ENCODE measurements at places on chromosomes 6 and 20.
A peak's percentile ranks its signal among the peaks of the same experiment; 100 is the strongest.

DNA sequence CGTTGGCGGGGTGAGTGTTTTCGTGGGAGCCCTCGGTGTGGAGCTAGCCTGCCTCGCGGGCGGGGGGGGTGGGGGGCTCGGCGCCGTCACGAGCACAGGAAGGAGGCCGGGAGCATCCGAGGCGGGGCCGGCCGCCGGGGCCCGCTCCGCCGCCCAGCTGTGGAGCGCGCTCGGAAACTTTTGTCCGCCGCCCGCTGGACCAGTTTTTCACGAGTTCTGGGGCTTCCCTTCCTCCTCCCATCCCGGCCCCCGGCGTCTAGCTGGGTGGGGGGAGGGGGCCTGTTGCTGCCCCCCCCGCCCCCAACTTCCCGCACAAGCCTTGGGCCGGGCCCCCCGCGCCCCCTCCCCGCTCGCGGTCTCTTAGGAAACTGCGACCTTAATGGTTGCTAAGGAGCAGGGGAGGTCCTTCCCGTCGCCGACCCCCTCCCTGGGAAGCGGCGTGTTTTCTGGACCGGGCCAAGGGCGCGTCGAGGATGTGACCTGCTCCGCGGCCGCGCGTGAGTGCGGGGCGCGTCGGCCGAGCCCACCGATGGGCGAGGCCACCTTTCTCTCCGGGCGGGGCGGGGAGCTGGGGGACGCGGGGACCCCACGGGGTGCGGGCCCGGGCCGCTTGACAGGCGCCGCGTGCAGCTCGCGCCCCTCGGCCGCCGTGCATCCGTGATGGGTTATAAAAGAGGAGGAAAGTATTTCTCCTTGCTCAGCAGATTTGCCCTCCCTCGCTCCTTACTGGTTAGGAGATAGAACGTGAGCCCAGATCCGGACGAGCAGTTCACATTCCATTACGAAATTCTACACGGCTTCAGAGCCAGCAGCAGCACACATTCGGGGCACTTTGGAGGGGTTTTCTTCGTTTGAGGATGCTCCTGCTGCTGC, 1.4 kb downstream of the RREB1 start:
- peak; percentile 59 for DNase-seq

DNA sequence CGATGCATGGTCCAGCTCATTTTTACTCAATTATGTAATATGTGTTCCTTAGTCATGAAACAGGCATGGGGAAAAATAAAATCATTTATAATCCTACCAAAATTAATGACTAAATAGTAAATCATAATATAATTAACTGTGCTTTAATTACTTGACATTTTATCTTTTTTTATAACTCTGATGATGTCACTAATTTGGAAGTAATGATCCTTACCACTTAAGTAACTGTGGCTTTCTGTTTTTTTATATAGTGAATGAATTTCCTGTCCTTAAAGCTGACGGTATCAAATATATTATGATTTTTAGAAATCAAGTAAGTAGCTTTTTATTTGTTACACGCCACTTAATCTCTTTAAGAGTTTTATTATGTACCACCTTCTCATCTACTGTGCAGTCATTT, 32.2 kb downstream of the CSE1L start:
- no peak for DNase-seq

- DNase-seq, result no peak
Measured at GRCh38 chr20:8509809-8510208, 377.7 kb downstream of the PLCB1 start.

DNA sequence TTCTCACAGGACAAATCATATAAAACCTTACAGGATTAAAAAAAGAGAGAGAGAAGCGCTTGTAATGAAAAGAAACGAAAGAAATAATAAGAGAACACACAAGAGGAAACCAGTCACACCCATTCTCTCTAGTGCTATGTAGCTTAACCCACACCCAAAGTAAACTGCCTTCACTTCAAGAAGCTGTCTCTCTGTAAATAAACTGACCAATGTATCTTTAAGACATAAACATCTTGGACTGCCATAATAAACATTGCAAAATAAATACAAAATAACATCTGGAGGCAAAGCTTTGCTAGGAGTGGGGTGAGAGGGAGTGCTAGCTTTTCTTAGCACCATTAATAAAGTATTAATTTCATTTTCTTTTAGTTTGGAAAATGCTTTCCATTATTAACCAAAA, 61.6 kb upstream of the RNF146 start:
- DNase-seq, result no peak

- no peak for DNase-seq
Measured at GRCh38 chr20:53606364-53606985, 12.8 kb upstream of the ZNF217 start.

DNA sequence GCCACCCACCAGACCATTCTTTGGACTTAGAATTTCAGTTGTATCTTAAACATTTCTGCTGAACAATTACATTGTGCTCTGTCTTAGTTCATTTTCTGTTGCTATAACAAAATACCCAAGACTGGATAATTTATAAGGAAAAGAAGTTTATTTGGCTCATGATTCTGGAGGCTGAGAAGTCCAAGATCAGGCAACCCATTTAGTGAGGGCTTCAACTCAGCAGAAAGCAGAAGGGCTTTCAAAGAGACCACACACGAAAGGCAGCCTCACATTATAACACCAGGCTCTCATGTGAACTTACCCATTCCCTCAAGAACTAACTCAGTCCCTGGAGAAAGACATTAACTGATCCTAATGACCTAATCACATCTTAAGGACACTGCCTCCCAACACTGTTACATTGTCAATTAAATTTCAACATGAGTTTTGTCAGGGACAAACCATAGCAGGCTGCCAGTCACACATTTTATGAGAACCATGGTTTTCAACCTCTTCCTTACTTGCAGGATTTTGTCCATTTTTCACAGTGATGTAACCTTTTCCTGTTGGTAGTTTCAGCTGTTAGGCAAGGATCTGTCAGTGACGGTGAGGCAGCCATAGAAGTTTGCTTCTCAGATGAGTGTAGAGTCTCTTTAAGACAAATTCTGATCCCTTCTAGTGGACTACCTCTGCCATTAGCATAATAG, 399.6 kb upstream of the SOX4 start:
- DNase-seq, result no peak

DNA sequence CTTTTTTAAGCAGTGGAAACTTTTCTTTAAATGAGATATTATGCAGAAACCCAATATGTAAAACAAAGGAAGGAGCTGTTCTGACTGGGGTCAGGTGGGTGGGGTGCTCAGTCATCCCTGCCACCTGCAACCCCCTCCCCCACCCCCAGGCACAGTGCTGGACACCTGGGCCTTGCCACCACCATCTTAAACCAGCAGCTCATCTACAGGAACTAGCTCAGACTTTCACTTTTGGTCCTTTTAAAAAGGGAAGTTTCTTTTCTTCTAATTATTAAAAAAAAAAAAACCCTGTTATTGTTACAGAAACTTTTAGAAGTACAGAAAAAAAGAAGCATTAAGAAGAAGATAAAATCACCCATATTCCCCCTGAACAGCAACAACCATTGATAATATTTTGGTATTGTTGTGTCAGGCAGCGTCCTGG, 37.1 kb downstream of the PPP1R16B start:
- peak; percentile 72 for DNase-seq

- no peak for DNase-seq
Measured at GRCh38 chr20:49149281-49150045, 38.7 kb downstream of the STAU1 start.
